ENCODE measurements at places on chromosomes 5 and 9. TPM values are rescaled to one million over a fixed set of nuclear protein-coding genes. Genes with fewer than 3 reads are reported as not detected.

- DNase-seq: peak; percentile 50
These were observed 589 bp downstream of the RIC1 start for GRCh38 chr9:5629312-5630080.

The CDKN2B gene
- 0.18 TPM for polyA plus RNA-seq

- DNase-seq: no peak
These were observed 414.7 kb upstream of the SGCD start for GRCh38 chr5:155912291-155912690.

- DNase-seq: no peak
These were observed 5.7 kb upstream of the CHD1 start for GRCh38 chr5:98934546-98934945.

- no peak for DNase-seq
These were observed 65.3 kb upstream of the ADAMTS2 start for GRCh38 chr5:179410291-179411160.

All from left kidney (tissue), 8 donors.